ENCODE measurements at places on chromosomes 5 and 9. TPM values are rescaled to one million over a fixed set of nuclear protein-coding genes. Genes with fewer than 3 reads are reported as not detected.

Gene GFPT2
- total RNA-seq, result 2.7 TPM

Gene SLC9A3
- 2.9 TPM for total RNA-seq

Gene LRRC19
- not detected for total RNA-seq

Gene ITK
- total RNA-seq, result not detected

Gene SLC6A18
- total RNA-seq, result not detected

Gene PDE6A
- not detected for total RNA-seq

Gene PCDHB9
- total RNA-seq, result 1.9 TPM

Gene DHX29
- 18.4 TPM for total RNA-seq

Gene PANK3
- total RNA-seq, result 38.7 TPM

Gene C9orf152
- not detected for total RNA-seq

Gene ZDHHC11
- not detected for total RNA-seq

Gene PCDHGA11
- total RNA-seq, result not detected

GRCh38 chr9:71908825-71909224, 2.2 kb downstream of the ABHD17B start:
- DNase-seq, result no peak

DNA sequence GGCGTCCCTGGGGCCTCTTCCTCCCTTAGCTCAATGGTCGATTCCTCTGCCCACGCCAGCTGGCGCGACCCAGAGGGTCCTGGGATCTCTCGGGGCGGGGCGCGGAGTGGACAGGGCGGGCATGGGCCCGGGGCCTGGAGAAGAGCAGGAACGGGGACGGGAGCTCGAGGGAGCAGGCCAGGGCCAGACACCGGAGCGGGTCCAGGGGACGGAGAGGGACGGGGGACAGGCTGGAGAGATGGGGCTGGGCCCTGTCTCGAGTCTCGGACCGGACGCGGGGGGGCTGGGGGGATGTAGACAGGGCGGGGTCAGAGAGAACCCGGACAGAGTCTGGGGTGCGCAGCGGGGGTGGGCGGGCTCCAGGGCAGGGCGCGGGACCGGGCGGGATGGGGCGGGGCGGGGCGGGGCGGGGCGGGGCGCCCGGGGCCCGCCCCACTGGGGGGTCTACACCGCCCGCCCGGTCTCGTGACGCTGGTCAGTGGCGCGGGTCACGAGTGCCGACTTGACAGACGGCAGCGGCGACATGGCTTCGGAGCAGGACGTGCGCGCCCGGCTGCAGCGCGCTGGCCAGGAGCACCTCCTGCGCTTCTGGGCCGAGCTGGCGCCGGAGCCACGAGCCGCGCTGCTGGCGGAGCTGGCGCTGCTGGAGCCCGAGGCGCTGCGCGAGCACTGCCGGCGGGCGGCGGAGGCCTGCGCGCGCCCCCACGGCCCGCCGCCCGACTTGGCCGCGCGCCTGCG, at the start of gene UAP1L1:
Gene UAP1L1 (plus strand): TSS at position 508 of the 738 bp plus-strand sequence. CDS start 16 bp downstream, at position 524.
- DNase-seq, result peak; percentile 90

GRCh38 chr5:117093653-117094052, 519.0 kb upstream of the SEMA6A start:
- DNase-seq, result no peak

DNA sequence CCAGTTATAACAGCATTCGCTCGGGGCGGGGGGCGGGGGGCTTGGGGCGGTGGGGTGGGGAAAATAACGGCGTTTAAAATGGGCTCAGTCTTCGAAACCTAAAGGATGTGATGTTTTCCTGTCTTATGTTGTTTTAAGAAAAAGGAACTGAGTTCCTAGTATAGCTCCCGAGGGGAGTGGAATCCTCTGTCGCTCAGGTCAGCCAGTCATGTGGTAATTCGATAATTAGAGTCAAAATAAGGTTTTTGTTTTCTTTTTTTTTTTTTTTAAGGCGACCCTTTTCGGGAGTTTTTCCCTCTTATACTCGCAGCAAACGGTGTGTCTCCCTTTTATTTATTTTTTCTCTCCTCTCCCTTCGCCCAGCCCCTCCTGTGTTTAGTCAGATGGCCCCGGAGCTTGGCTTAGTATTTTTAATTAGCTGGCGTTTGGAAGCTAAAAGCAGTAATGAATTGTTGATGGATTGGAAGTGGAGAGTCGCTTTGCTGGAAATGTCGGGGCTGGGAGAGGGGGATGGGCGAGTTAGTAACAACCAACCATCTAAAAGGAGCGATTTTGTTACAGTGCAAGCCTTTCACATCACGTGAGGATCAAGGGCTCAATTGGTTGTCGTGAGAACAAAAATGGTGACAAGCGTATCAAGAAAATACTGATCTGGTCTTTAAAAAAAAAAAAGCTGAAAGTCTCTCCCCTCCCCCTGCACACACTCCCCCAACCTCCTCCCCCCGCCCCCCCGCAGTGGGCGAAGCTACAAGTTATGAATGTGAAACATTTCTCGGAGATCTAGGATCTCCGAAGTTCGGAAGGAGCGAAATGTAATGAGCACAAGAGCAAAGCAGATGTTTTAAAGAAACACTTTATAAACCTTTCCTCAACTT, 714 bp upstream of the ZNF608 start:
- peak; percentile 65 for DNase-seq

- DNase-seq, result no peak
These were observed 68.9 kb downstream of the PTCH1 start for GRCh38 chr9:95447660-95448420.

DNA sequence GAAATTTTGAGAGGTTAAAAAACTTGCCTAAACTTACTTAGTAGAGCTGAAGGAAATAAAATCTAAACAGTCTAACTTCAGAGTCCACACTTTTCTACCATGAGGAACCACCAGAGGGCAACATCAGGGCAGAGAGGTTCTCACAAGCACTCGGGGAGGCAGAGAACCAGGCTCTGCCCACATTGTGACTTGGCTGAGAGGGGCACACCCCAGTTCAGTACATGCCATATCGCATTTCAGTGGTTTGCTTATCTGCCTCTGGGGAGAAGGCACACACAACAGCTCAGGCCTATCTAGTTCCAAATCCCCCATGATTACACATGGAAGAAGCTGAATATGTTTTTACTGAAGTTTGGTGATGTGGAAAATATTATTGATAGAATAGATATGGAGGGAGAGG, 49.2 kb downstream of the EQTN start:
- peak; percentile 32 for DNase-seq

GRCh38 chr5:169094586-169095409, 206.1 kb downstream of the SLIT3 start:
- DNase-seq, result peak; percentile 53

DNA sequence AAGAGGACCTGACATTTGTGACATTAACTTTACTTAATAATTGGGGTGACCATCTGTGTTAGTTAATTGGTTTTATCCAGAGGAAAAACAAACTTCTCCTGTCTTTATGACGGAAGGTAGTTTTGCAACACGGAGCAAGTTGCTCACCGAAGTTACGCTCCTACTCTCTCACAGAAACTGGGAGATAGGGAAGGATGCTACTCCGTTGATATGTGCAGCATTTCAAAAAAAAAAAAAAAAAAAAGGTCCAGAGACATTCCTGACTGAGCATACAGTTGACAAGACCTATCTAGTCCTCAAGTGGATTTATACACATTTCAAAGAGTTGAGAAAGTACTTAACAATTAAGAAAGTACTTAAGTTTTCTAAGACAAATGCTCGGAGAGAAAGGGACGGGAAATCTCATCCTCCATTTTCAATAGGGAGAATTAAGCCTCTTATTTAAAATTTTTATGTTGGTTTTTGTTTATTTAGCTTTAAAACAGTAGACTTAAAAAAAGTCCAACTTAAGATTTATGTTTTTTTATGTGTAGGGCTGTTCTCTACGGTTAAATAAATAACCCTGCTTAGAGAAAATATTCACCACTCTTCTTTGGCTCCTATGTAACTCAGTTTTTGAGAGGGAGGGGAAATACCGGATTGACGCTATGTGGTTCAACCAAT, 455 bp upstream of the FER start:
- no peak for DNase-seq

DNA sequence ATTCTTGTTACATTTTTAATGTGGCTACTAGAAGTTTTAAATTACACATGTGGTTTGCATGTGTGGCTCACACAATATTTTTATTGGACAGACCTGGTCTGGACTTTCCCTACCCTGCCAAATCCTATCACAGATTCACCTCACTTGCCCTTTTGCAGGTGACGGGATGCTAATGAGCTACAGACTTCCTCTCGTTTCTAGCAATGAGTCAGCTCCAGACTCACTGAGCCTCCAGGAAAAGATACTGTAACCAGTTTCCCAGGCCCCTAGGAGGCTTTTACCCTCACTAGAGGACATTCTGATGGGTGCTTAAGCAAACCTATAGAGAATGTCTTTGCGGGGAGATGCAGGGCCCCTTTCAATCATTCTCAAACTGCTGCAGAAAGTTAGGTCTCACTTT, 135.4 kb downstream of the WDR41 start:
- no peak for DNase-seq

DNA sequence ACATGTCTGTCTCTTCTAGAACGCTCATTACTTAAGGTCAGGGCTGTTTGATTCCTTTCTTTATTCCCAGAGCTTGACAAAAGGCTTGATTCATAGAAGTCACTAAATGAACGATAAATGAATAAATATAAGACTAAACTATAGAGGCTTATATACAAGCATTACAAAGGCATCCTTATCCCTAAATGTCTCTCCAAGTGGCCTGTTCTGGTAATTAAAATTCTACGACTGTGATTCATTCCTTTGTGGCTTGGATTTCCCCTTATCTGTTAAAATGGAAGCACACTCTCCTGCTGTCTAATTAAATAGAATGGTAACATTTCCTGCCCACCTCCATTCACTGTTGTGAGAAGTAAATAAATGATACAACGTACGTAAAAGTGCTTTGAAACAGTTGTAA, 49.5 kb downstream of the C7 start:
- no peak for DNase-seq

- DNase-seq, result no peak
These were observed 208.1 kb upstream of the S1PR3 start for GRCh38 chr9:88782931-88783710.

DNA sequence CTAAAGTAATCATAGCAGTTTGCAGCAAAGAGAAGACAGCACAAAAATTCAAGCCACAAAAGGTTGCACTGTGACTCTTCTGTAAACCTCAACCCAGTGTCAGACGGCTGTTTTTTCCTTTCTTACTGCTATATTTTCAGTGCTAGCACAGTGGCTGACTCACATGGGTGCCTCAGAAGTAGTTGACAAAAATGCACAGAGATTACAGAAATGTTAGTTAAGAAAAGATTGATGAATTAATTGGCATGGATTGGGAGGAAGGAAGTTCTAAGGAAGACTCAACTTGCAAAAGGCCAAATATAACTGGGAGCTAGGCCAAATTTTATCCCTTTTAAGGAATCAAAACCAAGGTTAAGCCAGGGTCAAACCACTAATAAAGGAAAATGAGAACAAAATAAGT, 43.7 kb upstream of the ITGA1 start:
- no peak for DNase-seq

- DNase-seq, result no peak
These were observed 65.9 kb downstream of the GABBR2 start for GRCh38 chr9:98642661-98643312.

DNA sequence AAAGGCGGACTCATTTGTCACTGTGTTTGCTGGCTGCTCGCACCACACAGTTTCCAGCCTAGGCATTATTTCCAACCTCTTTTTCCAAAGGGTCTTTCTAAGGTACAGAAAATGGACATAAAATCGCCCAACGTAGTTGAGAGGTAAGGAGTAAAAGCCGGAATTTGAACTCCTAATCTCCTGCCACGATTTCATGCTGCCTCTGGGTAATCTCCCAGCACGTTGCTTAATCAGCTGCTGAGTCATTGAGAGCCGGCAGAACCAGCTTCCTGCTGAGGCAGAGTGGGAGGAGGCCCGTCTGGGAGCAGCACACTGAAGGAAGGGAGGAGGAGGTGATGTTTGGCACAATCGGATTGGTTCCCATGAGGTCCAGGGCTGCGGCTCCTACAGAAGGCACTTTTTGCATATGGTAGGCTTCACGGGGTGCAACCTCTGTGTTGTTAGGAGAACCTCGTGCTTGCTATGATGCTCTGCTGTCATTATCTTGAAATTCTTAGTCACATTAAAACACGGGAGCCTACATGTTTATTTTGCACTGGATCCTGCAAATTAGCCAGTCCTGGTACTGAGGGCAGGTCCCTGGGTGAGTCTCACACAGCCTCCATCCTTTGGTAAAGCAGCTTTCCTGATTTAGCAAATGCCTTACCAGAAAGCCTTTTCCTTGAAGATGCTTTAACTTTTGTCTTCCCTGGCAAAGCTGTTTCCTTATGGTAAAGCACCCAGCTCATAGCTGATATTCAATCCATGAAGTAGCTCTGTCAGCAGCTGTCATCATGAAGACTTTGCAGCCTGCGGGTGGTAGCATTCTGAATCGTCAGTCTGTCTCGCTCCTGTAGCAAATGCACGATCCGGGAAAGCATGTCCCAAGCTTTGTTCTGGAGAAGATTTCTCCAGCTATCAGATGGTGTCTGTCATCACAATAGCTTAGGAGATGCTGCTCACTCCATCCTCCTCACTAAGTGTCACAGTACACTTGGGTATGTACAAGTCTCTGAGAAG, 191.6 kb upstream of the MSX2 start:
- DNase-seq, result peak; percentile 99

DNA sequence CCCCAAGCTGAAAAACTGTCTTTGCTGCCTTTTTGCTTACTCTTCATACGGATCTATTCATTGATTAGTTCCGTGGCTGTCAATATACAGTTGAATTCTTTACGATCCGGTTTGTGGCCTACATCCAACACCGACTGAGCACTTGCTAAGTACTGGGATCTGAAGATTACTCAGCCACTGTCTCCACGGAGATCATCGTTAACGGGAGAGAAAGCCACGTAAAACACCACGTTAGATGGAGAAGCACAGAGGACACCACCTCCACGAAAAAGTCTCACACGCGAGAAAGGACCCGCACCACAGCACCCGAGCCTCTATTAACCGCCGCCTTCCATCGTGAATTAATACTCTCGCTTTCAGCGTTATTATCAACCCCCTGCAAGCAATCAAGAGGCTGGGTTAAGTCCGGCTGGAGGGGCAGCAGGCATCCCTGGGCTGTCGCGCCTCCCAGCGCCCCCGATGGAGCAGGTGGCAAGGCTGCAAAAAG, 650 bp downstream of the ELP1 start:
- no peak for DNase-seq

DNA sequence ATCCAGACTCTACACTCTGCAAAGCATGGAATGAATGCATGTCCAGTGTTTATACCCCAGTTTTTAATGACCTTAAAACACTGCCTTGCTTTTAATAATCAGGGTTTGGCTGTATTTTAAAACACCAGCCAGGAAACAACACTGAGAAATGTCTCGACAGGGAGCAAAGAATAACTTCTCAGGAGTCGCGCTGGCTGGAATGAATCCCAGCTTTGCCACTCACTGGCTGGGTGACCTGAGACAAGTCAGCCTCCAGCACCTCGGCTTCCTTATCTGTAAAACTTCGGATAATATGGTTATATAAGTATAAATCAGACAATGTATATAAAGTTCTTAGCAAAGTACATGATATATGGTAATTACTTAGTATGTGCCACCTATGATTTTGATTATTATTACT, 505.0 kb downstream of the SPOCK1 start:
- no peak for DNase-seq

GRCh38 chr5:135154961-135155360, 120.9 kb upstream of the PITX1 start:
- no peak for DNase-seq

Data from MG63 (cell line).